CD4-positive, alpha-beta T cell treated with Interleukin-12 subunit alpha and Interleukin-12 subunit beta, for 1 hour (primary cell): ENCODE measurements at places on chromosomes 1 and 21.

DNA sequence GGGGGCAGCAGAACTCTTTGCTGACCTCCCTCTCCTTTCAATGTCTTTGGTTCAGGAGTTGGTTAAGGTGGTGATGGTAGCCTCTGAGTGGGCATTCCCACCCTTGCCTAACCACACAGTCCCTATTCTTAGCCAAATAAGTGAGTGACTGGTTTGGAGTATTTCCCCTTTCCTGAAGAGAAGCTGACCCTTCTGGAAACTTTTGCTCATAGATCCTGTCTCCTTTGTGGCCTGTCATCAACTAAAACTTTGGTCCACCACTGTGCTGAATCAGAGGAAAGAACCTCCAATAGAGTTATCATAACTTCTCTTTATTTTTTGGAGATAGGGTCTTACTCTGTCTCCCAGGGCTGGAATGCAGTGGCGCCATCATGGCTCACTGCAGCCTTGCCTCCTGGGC is 31.1 kb downstream of the C1orf21 start:
- no peak for DNase-seq

DNA sequence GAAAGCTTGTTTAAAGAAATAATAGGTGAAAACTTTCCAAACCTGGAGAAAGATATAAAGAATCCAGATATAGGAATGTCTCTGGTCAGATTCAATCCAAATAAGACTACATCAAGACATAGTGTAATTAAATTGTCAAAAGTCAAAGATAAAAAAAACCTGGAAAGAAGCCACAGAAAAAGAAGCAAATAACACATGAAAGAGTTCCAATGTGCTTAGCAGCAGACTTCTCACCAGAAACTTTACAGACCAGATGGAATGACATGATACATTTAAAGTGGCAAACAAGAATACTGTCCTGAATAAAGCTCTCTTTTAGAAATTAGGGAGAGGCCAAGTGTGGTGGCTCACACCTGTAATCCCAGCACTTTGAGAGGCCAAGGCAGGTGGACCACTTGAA is 1039.9 kb downstream of the KCNT2 start:
- DNase-seq: no peak

- DNase-seq: no peak
Measured at GRCh38 chr1:177926201-177926600, 43.7 kb downstream of the SEC16B start.

- no peak for DNase-seq
Measured at GRCh38 chr1:184255560-184255959, 131.3 kb upstream of the C1orf21 start.

- DNase-seq: no peak
Measured at GRCh38 chr1:168091720-168092550, 44.8 kb downstream of the GPR161 start.

- no peak for DNase-seq
Measured at GRCh38 chr1:175073061-175073460, 5.4 kb downstream of the TNN start.

GRCh38 chr1:61269602-61270001 is 187.2 kb downstream of the NFIA start:
- no peak for DNase-seq
